Spinal cord (tissue), 10 donors: ENCODE measurements at places on chromosomes 3 and 15.
A peak's percentile ranks its signal among the peaks of the same experiment; 100 is the strongest.

DNA sequence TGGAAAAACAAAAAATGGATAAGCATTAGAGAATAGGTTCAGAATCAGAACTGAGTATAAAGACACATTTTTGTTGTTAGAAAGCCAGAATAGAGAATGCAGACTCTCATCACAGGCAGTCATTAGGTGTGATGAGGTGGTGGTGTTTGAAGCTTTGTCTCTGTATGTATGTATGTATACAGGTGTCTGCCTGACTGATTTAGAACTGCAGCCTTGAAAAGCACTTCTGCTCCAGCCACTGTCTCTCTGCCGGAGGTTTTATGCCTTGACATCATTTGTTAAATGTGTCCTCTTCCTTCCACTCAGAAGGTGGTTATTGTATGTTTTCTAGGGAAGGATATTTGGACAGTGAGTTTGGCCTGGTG lies 80.7 kb upstream of the ZBED2 start:
- DNase-seq: no peak

DNA sequence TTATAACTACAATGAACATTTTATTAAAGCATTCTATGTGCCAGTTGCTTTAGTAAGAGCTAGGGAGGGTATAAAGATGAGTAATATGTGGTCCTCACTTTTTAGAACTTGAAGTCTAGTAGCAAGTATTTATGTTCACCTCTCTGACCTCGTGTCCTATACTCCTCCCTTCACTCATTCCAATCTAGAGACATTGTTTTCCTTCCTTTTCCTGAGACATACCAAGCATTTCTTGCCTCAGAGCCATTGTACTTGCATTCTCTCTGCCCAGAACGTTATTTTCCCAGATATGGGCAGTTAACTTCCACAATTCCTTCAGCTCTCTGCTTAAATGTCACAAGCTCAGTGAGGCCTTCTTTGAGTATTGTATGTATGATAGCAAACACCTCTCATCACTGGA lies 408.6 kb downstream of the PDCD6IP start:
- DNase-seq: no peak

GRCh38 chr3:47884603-47885002 lies 81.7 kb downstream of the DHX30 start:
- DNase-seq: no peak

DNA sequence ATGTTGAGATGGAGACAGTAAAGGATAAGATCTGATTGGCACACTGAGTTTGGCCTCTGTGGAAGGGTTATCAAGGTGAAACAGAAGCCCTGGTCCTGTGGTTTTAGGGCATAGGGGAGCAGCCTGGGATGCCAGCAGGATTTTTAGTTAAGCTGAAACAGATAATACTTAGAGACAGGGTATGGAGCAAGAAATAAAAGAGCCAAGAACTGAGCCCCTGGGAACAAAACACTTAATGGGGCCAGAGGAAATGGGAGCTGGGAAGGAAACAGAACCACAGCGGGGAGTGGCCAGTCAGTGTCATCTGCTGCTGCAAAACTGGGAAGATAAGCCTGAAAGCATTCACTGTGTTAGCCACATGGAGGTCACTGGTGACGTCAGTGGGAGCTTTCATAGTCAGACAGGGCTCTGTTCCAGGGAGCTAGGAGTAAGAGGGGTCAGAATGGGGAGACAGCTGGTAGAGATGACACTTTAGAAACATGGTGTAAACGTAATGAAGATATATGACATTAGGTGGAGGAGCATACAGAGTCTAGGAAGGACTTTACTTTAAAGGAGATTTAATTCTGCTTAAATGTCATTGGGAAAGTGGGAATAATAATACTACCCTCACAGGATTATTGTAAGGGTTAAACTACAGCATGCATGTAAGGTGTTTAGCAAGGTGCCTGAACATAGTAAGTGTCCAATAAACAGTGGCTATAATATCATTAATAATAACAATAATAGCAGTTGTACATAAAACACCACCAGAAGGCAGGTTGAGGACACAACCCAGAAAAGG lies 172.7 kb upstream of the CTNNB1 start:
- peak; percentile 10 for DNase-seq

- DNase-seq: no peak
Measured at GRCh38 chr15:83320844-83321243, 36.4 kb upstream of the BNC1 start.

- peak; percentile 7 for DNase-seq
Measured at GRCh38 chr3:112531358-112531781, 30.4 kb downstream of the ATG3 start.

- DNase-seq: no peak
Measured at GRCh38 chr3:193833592-193833991, 240.6 kb downstream of the OPA1 start.

DNA sequence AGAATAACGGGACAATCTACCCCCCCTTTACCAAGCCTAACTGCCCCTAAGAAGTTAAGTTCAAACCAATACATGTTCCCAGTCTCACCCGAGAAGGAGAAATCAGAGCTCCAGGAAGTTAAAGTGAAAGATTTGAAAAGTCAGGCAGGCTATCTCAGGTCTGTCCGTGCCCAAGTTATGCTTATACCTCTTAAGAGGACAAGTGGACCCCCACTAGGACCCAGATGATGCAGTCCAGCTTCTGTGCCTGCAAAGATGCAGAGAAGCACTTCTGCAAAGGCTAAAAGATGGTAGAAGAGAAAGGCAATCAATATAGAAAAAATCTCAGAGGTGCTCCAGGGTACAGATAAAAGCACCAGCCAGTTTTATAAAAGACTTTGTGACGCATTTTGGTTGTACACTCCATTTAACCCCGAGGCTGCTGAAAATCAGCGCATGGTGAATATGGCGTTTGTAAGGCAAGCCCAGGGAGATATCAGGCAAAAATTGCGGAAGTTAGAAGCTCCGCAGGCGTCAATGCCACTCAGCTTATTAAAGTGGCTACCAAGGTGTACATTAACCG lies 9.8 kb upstream of the SLC9C1 start:
- peak; percentile 80 for DNase-seq

- DNase-seq: no peak
Measured at GRCh38 chr15:45640616-45641015, 5.8 kb downstream of the SQOR start.

DNA sequence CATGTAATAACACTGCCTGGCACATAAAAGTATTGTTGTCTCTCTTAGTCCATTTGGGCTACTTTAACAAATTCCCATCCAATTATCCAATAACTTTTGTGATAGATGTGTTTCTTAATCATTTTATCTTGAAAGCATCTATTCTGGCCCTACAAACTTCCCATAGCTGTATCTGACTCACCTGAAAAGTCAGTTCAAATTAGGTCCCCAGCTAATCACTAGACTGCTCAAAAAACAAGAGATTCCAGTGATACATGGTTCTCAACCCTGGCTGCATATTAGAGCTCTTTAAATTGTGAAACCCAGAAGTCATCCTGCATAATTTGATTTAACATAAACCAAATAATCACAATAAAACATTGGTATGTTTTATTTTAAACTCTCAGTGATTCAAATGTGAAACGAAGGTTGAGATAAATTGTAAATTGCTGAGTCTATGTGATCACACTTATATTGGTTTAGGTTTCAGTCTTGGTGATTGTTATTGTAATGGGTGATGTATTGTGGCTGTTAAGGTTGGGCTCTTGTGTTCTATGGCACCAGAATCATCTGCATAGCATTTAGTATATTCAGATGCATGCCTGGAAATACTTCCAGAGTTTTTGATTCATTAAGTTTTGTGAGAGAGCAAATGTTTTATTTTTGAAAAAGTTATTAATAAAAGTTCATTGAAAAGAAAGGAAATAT lies 268.9 kb upstream of the KCNMB2 start:
- no peak for DNase-seq

DNA sequence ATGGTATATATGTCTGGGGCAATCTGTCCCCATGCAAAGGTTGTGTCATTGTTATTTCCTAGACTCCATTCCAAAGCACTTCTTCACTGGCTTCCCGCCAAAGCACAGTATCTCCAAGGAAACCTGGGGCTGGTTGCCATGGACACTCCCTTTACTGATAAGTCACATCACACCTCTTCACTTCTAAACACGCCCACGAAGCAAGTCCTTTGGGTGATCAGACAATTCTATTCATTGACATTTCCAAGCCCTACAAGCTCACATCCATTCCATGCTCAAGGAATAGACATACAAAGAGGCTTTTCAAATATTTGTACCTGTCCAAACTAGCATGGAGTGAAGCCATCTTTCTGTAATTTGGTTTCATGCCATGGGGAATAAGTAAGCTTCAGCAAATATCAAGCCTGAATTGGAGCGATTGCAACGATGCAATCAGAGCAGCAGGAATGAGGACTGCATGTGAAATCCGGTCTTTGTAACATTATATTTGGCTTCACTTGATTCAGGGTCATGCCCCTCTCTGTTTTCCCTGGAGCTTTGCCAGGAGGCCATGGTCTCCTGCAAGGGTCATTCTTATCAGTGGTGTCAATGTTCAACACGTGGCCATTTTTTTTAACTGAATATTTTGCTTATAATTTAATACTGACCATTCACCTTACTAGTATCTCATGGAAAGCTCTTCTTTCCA lies 201.6 kb upstream of the TMC3 start:
- DNase-seq: peak; percentile 6
